ENCODE measurements at places on chromosomes 2 and 18.

DNA sequence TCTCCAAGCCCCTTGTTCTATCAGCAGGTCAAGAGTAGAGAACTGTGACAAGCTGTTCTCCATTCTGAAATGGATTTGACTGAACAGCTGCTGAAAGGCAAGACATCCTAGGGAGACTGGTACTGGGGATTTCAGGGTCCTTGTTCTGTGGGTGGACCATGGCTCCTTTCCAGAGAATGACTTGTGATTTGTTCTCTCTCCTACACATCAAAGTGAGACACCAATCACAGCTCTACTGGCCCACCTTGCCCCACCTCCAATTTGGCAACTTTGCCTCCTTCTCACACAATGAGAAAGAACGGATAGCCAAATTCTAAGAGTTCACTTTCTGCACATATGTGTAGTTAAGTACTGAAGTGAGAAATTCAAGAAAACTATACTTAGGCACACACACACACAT, 67.4 kb downstream of the BCL11A start:
- no peak for DNase-seq

DNA sequence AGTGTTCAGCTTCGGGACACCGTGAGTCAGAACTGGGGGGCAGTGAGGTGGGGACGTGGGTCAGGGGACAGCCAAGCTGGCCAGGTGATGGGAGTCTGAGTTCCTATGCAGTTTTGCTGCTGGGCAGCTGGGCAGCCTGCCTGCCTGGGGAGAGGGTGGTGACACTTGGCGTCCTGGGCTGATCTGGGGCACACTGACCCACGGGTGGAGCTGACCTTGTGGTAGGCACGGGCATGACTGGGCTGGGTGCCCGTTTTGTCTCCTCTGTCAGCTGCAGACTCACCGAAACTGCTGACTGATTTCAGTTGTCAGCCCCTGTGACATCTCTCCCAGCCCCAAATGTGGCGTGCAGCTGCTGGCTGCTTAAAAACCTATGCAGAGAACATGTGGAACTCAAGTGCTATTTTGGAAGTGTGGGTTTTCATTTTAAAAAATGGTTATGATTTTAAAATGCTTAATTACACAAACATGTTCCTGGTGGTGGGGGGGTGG, 32.6 kb upstream of the E2F6 start:
- DNase-seq = no peak

- DNase-seq = no peak
These were observed 523.9 kb upstream of the MEX3C start for GRCh38 chr18:51721388-51721787.

GRCh38 chr2:98713332-98714015, 17.5 kb downstream of the MGAT4A start:
- no peak for DNase-seq

GRCh38 chr2:150204451-150204850, 283.0 kb downstream of the RND3 start:
- no peak for DNase-seq

All from DMS79 (cell line).